Hepatic stellate cell (primary cell): ENCODE measurements at places on chromosomes 2 and 18.

GRCh38 chr18:59760212-59760611 lies 63.0 kb upstream of the CCBE1 start:
- no peak for DNase-seq

DNA sequence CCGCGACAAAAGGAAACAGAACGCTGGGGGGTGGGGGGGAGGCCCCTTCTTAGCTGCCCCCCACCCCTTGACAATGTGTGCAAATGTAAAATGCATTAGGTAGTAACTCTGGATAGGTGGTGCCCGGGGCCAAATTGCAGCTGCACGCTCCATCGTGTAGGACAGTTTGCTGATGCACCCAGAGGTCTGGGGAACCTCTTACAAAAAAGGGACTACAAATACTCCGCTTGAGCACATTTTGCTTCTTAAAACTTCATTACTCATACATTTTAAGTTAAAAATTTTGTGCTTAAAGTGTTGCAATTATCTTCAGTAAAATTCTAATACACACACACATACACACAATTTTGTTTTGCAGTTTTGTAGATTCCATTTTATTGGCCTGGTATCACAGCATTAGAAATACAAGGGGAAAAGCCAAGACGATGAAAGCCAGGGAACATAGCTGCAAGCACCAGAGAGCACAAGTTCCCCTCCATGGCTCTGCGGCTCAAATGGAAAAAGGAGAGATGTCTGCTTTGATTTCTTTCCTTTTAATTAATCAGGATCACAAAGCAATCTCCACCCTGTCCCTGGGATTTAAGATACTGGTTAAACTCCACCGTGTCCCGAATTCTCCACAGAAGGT lies 582.1 kb downstream of the ZEB2 start:
- no peak for DNase-seq

- DNase-seq: no peak
Measured at GRCh38 chr18:34697233-34697632, 12.9 kb upstream of the DTNA start.

- peak; percentile 35 for DNase-seq
Measured at GRCh38 chr2:111178730-111179405, 58.2 kb downstream of the BCL2L11 start.

- DNase-seq: peak; percentile 44
Measured at GRCh38 chr2:144583741-144584453, 64.0 kb upstream of the ZEB2 start.

DNA sequence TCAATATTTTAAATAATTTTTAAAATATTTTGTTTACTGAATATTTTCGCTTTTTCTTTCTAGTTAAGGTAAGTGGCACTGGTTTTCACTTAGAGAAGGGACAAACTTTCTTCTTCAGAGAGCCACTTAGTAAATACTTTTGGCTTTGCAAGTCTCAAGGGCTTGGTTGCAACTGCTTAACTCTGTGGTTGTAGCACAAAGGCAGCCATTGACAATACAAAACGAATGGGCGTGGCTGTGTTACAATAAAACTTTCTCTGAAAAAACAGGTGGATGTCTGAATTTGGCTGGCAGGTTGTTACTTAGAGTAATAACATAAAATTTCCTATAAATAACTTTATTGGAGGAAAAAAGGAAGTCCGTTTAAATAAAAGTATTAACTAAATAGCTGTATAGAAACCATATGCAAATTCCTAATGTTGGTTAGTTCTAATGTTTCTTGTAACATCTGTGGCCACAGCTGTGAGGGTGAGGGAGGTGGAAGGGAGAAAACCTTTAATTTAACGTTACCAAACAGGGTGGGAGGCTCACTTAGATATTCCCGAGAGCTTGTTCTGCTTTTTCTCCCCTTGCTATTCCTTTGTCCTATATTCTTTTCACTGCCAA lies 62.4 kb upstream of the TNP1 start:
- DNase-seq: no peak

- DNase-seq: no peak
Measured at GRCh38 chr2:217440000-217440399, 562.8 kb downstream of the TNS1 start.

- peak; percentile 9 for DNase-seq
Measured at GRCh38 chr2:148640767-148641166, 3.8 kb upstream of the EPC2 start.

DNA sequence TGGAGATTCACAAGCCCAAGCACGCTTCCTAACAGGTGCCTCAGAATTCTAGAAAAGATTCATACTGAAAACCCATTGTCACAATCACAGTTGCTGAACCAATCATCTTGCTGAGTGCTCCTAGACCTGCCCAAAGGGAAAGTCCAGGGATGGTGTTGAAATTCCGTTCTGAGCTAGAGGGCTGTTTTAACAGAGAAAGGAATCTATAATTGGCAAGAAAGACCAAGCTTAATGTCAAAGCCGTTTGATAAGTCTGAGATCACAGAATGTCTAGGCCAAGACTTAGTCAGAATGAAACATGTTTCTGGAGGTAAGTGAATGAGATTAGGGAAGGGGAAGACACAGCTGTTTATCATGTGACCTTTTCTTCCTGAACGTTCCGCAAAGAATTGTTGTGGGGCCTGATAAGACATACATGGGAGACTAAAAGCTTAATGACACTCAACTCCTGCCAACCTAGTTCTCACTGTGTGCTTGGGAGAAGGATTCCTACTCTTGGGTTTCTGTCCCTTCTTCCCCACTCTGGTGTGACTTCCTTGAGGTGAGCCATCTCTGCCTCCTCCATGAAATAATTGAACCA lies 27.5 kb downstream of the PMAIP1 start:
- DNase-seq: no peak

- DNase-seq: peak; percentile 42
Measured at GRCh38 chr2:48129293-48129950, 223.1 kb upstream of the FBXO11 start.

DNA sequence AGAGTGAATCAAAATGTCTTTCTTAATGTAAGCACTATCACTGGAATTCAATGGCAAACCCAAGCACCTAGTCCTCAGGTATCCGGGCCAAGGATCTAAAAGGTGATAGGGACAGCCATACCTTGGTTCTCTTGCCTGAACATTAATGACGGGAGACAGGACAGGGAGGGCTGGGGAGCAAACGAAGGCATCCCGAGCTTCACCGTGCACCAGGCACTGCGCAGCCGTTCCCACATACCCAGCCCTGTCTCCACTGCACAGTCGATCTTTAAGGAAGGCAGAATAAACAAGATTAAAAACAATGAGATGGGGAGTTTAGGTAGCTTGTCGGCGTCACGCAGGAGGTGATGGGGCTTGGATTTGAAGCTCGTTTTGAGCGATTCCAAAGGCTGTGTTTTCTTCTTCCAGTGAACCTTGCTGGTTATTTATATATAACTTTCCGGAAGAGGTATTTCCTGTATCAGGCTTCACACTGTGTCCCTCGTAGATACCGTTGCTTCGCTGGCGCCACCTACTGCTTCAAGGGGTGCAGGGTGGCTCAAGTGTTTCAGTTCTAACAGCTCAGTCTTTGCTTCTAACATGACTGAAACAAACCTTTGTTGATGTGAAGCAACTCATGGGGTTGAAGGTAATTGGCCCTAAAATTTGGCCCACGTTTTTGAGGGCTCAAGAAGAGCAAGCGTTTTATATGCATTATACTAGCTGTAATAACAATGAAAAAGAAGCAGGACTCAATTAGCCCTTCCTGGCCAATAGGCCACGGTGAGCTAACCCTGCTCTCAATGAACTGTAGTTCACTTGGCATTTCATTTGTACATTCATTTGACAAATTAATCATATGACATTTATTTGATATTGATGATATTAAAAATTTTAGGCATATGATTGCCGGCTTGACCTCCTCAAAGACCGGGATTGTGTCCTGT lies 77.4 kb downstream of the DCDC2C start:
- peak; percentile 69 for DNase-seq

GRCh38 chr2:224780106-224780505 lies 63.9 kb upstream of the CCDC195 start:
- DNase-seq: no peak

GRCh38 chr2:127511917-127512316 lies 14.4 kb downstream of the IWS1 start:
- DNase-seq: no peak

DNA sequence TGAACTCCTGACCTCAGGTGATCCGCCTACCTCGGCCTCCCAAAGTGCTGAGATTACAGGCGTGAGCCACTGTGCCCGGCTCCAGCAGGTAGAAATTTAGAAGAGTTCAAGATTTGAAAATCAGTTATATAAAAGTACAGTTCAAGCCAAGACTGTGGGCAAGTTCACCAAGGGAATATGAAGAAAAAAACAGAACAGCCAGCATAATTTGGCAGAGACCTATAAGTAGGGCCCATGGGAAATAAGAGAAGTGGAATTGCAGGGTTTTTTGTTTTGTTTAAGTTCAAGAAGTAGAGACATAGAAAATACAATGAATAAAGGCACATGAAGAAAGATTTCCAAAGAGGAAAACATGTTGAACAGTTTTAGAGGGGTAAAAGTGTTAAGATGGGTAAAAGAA lies 57.9 kb downstream of the BAZ2B start:
- DNase-seq: no peak

GRCh38 chr18:36465970-36466369 lies 168.5 kb downstream of the FHOD3 start:
- DNase-seq: no peak

GRCh38 chr2:120133572-120134244 lies 89.5 kb downstream of the TMEM185B start:
- DNase-seq: no peak

DNA sequence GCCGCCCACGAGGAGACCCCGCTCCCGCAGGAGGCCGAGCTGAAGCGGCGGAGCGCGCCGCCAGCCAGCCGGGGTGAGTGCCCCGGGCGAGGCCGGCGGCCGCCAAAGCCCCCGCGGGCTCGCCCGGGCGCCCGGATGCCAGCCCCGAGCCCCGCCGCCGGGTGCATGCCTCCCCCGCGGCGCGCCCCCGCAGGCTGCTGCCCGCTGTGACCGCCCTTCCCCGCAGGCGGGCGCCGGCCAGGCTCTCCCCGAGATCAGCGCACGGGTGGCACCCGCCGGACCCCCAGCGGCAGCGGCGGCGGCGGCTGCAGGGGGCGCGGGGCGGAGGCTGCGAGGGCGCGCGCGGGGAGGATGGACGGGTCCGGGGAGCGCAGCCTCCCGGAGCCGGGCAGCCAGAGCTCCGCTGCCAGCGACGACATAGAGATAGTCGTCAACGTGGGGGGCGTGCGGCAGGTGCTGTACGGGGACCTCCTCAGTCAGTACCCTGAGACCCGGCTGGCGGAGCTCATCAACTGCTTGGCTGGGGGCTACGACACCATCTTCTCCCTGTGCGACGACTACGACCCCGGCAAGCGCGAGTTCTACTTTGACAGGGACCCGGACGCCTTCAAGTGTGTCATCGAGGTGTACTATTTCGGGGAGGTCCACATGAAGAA lies 470 bp downstream of the KCNF1 start:
- no peak for DNase-seq

DNA sequence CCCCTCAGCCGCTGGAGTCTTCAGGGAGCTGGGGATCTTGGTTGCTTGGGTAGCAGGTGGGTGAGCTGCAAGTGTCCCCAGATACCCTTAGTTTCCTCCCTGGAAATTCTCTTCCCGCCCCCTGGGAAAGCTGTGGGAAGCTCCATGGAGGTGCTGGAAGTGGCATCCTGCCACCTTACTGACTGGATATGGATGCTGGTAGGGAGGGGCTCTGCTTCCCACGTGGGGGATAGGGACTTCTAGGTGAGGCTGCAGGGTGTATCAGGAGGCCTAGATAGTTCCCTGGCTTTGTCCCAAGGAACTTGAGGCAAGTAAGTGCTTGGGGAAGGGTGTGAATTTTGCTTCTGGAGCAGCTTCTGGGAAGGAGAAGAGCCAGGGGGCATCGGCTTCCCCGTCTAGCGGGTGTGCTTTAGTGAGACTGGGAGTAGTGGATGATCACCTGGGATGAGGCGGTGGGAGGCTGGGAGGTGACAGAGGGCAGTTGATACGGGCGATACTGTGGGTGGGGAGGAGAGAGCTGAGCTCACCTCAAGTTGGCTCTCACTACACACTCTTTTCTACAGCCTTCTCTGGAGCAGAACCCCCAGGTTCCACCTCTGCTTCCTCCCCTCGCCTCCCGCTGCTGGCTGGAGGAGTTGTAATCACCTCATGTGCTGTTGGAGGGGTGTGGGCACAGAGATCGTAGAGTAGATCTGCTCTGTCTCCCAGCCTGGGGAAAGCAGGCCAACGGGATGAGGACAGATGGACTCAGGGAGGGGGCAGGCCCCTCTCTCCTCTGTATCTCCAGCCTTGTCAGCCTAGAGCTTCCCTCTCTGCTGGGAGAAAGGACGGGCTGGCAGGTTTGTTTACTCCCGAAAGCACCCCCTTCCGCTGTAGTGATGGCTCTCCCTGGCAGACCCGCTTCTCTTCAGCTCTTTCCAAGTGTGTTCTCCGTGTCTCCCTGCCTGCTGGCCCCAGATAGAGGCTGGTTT lies 19.8 kb downstream of the TET3 start:
- no peak for DNase-seq
